Epithelial cell of esophagus (primary cell): ENCODE measurements at places on chromosomes 12 and 14.

DNA sequence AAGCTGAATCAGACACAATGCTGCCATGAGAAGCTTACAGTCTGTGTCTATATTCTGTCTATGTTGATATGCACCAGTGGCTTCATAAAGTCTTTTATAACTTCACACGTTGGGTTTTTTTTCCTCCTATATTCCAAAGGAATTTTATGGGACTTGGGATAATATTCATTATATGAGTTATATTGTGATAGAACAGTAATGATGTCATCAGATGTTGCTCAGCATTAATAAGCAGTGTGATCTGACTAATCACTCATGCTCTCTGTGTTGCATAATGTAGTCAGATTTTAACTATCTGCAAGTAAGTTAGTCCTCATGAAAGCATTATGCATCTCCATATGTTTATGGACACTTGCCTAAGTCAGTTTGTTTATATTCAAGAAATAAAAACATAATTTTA, 159.6 kb downstream of the PLCZ1 start:
- DNase-seq, result peak; percentile 89

- DNase-seq, result no peak
These were observed 59.6 kb downstream of the ANAPC7 start for GRCh38 chr12:110343736-110344555.

DNA sequence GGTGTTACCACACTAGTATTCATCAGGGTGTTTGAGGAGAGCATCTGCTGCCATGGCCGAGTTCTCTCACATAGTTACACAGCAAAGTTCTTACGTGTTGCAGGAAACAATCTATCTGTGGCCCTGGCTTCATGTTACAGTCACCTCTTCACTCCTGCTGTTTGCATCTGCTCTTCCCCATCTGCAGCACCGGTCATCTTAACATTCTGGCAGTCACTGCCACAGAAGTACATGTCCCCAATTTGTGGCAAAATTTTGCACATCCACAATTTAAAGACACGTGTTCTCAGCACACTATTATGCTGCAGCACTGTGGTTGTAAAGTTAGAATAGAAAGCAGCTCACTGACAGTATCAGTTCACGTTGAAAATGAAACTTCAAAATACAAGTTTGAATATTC, 23.2 kb downstream of the MAPK1IP1L start:
- peak; percentile 42 for DNase-seq

DNA sequence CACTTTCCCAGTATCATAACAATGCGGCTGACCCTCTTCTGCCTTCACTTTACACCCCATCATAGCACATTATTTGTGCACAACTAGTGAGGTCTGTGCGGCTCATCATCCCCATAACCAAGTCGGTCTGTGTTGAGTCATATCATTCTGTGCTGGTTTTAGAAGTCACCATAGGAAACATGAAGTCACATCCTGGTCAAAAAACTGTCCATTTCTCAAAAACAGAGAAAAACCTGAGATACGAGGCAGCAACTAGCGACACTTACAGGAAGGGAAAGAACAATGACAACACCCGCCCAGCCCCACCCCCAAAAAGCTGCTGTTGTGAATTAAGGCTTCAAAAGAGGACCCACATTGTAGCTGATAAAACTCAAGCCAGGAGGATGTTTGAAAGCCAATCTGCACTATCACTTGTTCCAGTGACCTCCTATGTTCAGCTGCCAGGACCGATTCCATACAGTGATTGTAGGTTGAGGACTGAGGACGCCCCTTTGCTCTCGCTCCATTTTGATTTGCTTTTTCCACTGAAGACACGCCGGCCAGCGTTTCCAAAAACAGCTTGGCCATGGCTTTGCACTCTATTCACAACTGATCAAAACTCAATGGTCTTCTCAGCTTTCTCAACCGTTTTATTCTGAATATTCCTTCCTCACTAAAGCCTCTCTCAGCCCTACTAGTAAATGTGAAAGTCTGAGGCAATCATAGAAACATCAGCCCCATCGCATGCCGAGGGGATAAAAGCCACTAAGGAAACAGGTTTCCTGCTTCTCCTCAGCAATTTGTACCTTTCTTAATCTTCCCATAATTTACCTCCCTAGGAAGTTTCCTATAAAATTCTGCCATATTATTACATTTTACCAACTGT, 87.5 kb downstream of the DUSP16 start:
- no peak for DNase-seq

DNA sequence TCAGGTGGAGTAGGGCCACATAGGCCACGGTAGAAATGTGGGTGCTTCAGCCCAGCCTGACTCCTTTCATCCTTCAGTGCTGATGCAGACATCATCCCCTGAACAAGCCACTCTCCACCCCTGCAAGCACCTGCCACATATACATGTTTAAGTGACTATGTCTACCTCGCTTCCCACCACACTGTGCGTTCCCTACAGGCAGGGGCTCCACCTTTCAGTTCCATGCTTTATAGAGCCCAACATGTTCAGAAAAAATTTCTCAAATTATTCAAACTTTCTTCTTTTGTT, 11.6 kb downstream of the SLC7A7 start:
- DNase-seq, result no peak

DNA sequence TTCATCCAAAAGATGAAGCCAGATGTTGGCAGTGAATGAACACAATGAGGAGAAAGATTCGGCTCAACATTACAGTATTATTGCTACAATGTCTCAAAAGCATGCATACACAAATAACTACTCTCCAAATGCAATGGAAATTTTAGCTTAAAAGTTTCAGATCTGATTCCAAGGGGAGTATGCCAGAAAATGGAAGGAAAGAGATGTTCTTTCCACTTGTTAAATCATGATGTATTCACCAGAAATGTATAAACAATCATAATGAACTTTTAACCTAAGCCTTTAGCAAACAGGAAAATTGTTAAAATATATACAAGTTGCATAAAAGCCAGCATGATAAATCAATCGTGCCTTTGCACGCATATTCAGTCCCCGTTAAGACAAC, 62.1 kb downstream of the SH2B3 start:
- DNase-seq, result no peak

DNA sequence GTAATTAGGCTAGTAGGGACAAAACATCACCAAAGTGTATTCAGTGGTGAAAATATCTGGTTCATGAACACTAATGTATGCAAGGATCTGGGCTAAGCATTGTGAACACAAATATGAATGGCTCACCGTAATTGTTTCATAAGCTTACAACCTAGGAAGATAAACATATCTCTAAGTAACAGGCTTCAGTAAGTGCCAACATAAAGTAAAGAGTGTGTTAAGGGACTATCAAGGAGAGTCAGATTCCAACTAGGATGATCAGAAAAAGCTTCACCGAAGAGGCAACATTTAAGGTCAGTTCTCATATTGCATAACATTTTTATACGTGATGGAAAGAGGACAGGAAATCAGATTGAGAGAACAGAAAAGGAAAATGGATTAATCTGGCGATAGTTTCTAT, 29.4 kb downstream of the ABCC9 start:
- DNase-seq, result no peak

DNA sequence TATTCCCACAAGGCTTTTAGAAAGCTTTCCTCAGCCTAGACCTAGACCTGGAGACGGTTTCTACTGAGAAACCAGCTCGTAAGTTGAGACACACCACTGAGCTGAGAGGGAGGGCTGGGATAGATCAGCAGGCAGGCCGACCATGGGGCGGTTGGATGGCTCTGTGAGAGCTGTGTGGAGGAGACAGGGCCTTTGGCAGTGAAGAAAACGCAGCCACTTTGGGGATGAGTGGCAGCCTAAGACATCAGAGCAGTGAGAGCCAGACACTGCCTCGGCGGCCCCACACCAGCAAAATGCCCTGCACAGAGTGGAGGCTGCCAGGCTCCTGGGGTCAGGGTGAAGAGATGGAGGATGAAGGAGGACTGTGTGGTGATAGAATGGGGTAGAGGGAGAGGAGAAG, 46.0 kb downstream of the CACNA2D4 start:
- no peak for DNase-seq

DNA sequence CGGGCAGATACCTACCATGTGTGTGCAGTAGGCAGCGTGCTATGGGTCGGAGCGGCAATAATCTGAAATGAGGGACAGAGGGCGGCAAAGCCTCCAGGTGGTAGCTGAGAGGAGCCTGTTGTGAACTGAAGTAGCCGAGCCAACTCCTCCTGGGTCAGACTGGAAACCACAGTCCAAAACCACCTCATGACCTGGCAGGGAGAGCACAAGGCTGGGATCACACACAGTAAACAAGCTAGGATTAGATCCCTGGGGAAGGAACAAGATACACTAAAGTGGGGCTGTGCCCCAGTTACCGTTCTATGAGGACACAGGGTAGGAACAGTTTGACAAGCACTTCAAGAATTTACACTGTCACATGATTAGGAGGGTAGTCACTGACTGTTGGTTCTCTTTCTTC, 49.0 kb downstream of the AREL1 start:
- DNase-seq, result no peak
